Common myeloid progenitor, CD34-positive (primary cell): ENCODE measurements at places on chromosomes 7 and 10.

- no peak overlapping the region for H3K27ac ChIP-seq
- DNase-seq = no peak
- no peaks in the 10 kb centered on the region for H3K27me3 ChIP-seq
- H3K4me1 ChIP-seq = no peaks in the 10 kb centered on the region
- no peak overlapping the region for H3K4me3 ChIP-seq
Observed at GRCh38 chr7:88457320-88457719, 150.6 kb upstream of the STEAP4 start.

DNA sequence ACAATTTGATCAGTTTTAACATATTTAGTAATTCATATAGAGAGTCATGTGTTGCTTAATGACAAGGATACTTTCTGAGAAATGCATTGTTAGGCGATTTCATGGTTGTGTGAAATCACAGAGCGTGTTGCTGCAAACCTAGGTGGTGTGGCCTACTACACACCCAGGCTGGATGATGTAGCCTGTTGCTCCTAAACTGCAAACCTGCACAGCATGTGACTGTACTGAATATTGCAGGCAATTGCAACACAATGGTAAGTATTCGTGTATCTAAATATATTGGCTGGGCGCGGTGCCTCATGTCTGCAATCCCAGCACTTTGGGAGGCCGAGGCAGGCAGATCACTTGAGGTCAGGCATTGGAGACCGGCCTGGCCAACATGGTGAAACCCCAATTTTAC lies 73.7 kb upstream of the BAIAP2L1 start:
- H3K4me3 ChIP-seq = no peak overlapping the region
- H3K27me3 ChIP-seq = peaks cover 29% of the 10 kb centered on the region
- H3K4me1 ChIP-seq = peaks cover 4% of the 10 kb centered on the region
- H3K27ac ChIP-seq = no peak overlapping the region
- no peaks in the 10 kb centered on the region for H3K36me3 ChIP-seq
- DNase-seq = no peak

- DNase-seq = no peak
- no peaks in the 10 kb centered on the region for H3K27me3 ChIP-seq
- H3K4me3 ChIP-seq = no peak overlapping the region
- H3K4me1 ChIP-seq = no peaks in the 10 kb centered on the region
- no peak overlapping the region for H3K27ac ChIP-seq
- H3K36me3 ChIP-seq = no peaks in the 10 kb centered on the region
Observed at GRCh38 chr7:3439333-3440030, 138.4 kb downstream of the SDK1 start.

- no peak overlapping the region for H3K4me3 ChIP-seq
- no peak for DNase-seq
- H3K36me3 ChIP-seq = no peaks in the 10 kb centered on the region
- H3K27ac ChIP-seq = no peak overlapping the region
- no peaks in the 10 kb centered on the region for H3K27me3 ChIP-seq
Observed at GRCh38 chr7:18461785-18462467, 33.6 kb upstream of the HDAC9 start.

GRCh38 chr7:51501620-51502019 lies 185.0 kb upstream of the COBL start:
- H3K36me3 ChIP-seq = no peaks in the 10 kb centered on the region
- H3K4me3 ChIP-seq = no peak overlapping the region
- H3K4me1 ChIP-seq = no peaks in the 10 kb centered on the region
- DNase-seq = no peak

GRCh38 chr7:33831389-33832141 lies 73.8 kb upstream of the BMPER start:
- H3K27ac ChIP-seq = no peak overlapping the region
- no peak overlapping the region for H3K4me3 ChIP-seq
- H3K36me3 ChIP-seq = no peaks in the 10 kb centered on the region
- no peaks in the 10 kb centered on the region for H3K27me3 ChIP-seq

DNA sequence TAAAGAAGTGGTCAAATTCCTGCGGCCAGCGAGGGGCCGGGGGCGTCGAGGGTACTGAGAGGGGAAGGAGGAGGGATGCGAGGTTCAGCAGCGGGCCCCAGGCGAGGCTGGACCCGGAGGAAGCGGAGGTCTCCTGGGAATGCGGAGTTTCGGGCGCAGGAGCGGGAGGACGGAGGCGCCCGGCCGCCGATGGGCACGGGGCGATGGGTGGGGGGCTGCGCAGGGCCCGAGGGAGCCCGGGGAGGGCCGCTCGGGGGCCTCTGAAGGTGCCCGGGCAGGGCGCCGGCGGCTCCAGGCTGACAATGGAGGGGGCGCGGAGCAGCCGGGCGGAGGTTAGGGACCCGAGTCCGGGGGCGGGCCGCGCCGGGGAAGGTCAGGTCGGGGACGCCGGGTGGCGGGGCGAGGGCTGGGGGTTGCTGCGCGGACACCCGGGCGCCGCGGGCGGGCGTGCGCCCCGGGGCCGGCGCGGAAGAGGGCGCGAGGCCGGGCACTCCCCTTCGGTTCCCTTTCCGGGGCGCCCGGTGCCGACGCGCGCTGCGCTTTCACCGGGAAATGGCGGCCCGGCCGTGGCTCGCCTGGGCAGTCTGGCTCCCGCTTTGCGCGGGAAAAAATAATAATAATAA lies 683 bp downstream of the MACROH2A2 start:
- no peak overlapping the region for H3K27ac ChIP-seq
- peak; percentile 6 for DNase-seq
- peaks cover 44% of the 10 kb centered on the region for H3K27me3 ChIP-seq

DNA sequence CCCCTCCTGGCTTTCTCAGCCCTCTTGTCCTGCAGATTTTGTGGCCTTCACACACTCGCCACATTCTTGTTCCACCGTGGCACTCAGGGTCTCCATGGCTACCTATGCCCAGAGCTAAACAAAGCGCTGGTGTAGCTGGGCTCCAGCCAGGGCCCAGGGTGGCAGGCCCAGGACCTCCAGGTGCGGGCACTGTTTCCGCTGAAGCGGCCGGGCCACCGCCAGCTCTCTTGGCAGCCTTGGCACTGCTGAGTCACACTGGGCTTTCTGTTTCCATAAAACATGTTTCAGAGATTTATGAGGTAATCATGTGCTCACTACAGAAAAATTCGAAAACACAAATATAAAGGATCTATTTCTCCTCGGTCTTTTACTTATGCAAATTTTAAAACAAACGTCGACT lies 51.3 kb downstream of the AOC1 start:
- peaks cover 29% of the 10 kb centered on the region for H3K4me1 ChIP-seq
- no peak overlapping the region for H3K4me3 ChIP-seq
- H3K36me3 ChIP-seq = no peaks in the 10 kb centered on the region
- H3K27me3 ChIP-seq = no peaks in the 10 kb centered on the region
- peak overlapping the region; percentile 63 for H3K27ac ChIP-seq
